ENCODE measurements at places on chromosomes 13 and 19.

DNA sequence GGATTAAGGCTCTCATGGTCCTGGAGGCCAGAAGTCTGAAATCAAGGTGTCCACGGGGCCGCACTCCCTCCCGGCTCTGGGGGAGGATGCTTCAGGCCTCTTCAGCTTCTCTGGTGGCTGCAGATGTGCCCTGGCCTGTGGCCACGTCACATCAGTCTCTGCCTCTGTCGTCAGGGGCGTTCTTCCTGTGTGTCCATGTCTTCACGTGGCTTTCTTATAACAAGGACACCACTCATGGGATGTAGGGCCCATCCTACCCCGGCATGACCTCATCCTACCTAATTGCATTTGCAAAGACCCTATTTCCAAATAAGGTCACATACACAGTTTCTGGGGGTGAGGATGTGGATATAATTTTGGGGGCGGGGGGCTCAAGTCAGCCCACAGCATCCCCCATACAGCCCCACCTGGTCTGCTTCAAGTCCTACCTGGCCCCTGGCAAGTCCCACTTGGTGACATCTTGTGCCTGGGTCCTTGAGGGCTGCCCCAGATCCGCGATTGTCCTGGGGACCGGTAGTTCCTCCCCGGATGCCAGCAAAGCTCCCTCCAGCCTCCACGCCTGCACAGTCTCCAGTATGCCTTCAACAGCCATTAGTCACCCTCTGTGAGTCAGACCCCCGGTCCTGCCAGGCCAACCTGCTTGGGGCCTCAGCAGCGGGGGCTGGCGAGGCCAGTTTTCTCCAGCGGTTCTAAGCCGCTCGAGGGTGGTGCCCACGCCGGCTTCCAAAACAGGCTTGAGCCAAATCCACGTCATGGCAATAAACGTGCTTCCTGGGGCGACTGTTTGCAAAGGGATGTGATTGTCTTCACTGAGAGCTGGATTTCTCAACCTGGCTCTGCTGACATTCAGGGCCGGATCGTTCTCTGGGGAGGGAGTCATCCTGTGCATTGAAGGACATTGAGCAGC lies 32.2 kb downstream of the MYO9B start:
- no peak for DNase-seq

GRCh38 chr19:55809381-55810058 lies 22.3 kb downstream of the NLRP11 start:
- DNase-seq, result peak; percentile 20

DNA sequence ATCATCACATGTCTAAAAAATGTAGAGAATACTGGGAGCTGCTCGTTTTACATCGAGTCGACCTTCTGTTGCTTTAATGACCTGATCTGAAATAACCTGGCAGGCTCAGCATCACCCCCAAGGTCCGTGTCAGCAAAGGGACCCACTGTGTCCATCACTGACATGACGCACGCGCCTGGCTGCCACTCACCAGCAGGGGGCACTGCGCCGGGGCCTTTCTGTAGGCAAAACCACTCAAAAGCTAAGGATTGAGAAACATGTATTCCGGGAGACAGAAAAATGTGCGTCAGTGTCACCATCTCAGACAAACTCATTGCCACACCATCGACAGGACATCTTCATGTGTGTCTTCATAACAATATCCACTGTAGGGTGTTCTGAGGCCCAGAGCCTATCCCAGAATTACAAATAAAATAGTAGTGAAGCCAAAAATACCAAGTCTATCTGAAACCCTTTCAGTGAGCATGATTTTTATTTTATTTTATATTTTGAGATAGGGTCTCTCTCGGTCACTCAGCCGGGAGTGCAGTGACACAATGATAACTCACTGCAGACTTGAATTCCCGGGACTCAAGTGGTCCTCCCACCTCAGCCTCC lies 130.3 kb upstream of the LSM14A start:
- DNase-seq, result peak; percentile 54

- no peak for DNase-seq
Measured at GRCh38 chr13:44278166-44278565, 95.5 kb upstream of the SERP2 start.

- peak; percentile 53 for DNase-seq
Measured at GRCh38 chr19:10503002-10503789, at the start of gene KEAP1. Gene KEAP1 (minus strand): TSS chr19:10503356. CDS start chr19:10500033, 3,323 bp downstream.

DNA sequence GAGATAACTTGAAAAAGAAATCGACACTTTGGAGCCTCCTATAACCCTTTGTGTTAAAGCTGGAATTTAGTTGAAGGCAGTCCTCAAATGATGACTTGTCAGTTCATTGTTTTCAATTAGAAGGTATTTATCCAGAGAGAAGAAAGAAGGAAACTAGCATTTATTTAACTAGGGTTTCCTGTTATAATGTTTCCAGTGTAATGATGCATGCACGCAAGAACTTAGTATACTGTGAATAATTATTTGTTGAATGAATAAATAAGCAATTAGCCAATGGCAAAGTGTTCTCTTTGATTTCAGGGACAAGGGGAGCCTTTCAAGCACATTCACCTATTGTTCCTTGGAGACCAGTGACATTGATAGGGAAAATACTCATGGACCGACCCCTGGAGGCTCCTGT lies 307.4 kb downstream of the KLF5 start:
- no peak for DNase-seq

DNA sequence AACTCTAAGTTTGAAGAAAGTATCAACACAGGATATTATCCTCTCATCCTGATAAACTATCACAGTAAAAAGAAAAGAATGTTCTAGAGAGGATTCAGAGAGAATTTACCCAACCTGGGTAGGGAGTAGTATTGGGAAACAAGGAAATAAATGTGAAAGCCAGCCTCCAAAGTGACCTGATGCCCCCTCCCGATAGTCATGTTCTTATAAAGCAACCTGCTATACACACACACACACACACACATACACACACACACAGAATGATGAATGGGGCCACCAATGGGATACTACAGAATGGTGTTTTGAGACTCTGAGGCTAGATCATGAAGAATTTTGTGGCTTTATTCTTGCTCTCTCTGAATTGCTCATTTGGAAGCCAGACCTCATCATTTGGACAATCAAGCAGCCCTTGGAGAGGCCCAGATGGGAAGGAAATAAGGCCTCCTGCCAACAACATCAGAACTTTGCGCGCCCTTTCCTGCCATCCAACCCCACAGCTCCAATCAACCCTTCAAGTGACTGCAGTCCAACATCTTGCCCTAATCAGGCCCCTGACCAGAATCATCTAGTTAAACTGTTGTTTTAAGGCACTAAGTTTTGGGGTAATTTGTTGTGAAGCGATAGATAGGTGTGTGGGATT lies 807.9 kb upstream of the ARGLU1 start:
- DNase-seq, result no peak

GRCh38 chr19:40768869-40769268 lies 6.5 kb upstream of the MIA start:
- no peak for DNase-seq

Data from head of caudate nucleus (tissue), 42 donors.